ENCODE measurements at places on chromosomes 5 and 9. TPM values are rescaled to one million over a fixed set of nuclear protein-coding genes. Genes with fewer than 3 reads are reported as not detected.

Gene DTWD2
- total RNA-seq = 12.1 TPM

Gene CNTNAP3B
- 6.8 TPM for total RNA-seq

Gene PCDHA1
- total RNA-seq = not detected

Gene CKMT2
- 1,804 TPM for total RNA-seq

Gene PCDH12
- total RNA-seq = 10.4 TPM

Gene UGT3A1
- not detected for total RNA-seq

Gene SSBP2
- 55.4 TPM for total RNA-seq

Gene TMEM215
- not detected for total RNA-seq

Gene PCDHB4
- total RNA-seq = 1.5 TPM

Gene SPARC
- 517 TPM for total RNA-seq

Gene OXCT1
- total RNA-seq = 128 TPM

Gene UNC5A
- total RNA-seq = 0.08 TPM

Gene CDH18
- not detected for total RNA-seq

Gene ITGA2
- total RNA-seq = 0.78 TPM

Data from Right ventricle myocardium inferior (tissue), 1 donor.